ENCODE measurements at places on chromosomes 16 and 17. TPM values are rescaled to one million over a fixed set of nuclear protein-coding genes. Genes with fewer than 3 reads are reported as not detected.

Gene CNTNAP4
- under 0.01 TPM for total RNA-seq

Gene TXNDC17
- 171 TPM for total RNA-seq

Gene ZFHX3
- total RNA-seq = 12.4 TPM

Gene LGALS9
- total RNA-seq = 0.34 TPM

Gene ACSM2A
- not detected for total RNA-seq

Gene ASPHD1
- 1.6 TPM for total RNA-seq

Gene VAT1L
- total RNA-seq = not detected

Gene PRR29
- total RNA-seq = not detected

Gene ZSCAN10
- total RNA-seq = not detected

Gene FMNL1
- total RNA-seq = 3.4 TPM

Gene SLC13A2
- not detected for total RNA-seq

Gene HASPIN
- total RNA-seq = 0.50 TPM
